GM12892 (cell line): ENCODE measurements at places on chromosomes 13 and 19.
A peak's percentile ranks its signal among the peaks of the same experiment; 100 is the strongest.

DNA sequence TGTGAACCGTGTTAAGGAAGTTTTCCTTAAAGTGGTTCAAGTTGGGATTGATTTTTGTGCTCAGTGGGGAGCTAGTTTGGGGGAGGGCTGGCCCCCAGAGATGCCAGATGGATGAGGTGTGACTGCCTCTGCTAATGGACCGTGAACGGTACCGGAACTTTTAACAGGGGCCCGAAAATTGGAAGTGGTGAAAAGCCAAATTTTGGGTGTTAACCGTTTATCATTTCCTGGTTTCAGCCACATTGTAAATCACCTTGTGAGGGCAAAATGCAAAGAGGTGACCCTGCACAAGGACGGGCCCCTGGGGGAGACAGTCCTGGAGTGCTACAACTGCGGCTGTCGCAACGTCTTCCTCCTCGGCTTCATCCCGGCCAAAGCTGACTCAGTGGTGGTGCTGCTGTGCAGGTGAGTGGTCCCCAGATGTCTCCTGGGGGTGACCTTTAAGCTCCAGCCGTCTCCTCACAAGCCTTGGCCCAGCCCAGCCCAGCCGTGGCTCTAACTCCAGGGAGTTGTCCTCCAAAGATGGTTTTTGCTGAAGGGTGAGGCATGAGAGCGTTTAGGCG lies 18.2 kb downstream of the UPF1 start:
- peak; percentile 75 for DNase-seq

DNA sequence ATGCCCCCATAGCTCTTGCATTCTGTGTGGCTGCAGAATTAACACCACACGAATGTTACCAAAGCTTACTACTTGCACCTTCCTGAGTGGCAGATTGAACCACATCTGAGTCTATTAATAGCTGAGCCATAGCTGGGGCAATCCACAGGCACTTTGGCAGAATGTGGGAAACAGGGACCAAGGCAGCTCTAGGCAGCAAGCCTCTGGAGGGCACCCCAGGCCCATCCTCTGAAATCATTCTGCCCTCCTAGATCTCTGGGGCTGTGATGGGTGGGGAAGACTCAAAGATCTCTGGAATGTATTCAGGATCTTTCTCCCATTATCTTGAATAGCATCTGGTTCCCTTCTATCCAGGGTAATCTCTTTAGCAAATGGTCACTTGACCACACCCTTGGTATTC lies 139.3 kb downstream of the TNFRSF19 start:
- no peak for DNase-seq

DNA sequence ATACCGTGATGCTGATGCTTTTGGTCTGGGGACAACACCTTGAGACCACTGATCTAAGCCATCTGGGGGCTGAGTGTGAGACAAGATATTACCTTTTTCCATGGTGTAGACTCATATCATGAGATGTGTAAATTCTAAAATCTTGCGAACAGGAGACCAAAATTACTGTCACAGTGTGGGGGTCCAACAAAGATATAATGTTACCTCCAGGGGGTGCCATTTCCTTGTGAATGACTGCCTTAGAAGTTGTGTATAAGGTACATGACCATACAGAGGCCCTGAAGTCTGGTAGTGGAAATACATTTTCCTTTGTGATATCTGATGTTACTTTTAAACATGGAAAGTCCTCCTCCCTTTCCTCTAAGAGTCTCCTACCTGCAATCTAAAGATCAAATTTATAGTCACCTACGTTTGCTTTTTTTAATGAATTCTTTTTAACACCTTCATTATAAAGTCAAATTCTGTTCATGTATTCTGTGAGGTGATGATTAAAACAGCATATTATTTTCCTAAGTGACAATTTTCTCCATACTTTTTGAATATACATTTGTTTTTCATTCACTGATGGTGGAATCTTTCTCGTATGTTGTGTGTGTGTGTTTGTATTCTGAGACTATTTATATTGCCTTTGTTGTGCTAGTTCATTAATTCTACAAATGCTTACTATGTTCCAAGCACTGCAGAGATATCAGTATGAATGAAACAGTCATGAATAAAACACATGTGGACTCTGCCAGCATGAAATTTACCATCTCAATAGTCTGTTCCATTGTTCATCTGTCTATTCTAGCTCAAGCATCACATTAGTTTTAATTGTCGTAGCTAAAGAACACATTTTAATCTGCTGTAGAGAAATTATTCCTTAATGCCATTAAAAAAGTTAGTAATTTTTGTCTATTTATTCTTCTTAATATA lies 113.7 kb downstream of the RFC3 start:
- DNase-seq, result no peak

GRCh38 chr19:18769989-18770528 lies 21.0 kb downstream of the COMP start:
- no peak for DNase-seq

- no peak for DNase-seq
These were observed 109.1 kb downstream of the PCDH9 start for GRCh38 chr13:67120872-67121531.

DNA sequence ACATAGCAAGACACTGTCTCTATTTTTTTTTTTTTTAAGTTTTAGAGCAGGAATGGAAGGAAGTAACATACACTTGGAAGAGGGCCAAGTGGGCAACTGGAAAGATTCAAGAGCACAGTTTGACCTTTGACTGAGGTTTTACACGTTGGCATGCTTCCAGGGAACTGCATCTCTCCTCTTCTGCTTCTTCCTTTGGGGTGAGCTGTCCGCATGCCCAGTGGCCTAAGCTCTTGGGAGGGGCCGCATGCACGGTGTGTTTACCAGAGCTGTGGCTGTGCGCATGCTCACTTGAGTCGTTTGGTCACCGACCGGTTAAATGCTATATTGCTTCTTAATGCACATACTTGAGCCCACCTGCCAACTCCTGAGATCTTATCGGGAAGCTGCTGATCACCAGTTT lies 727.7 kb downstream of the UQCRFS1 start:
- DNase-seq, result no peak

GRCh38 chr13:46622630-46623256 lies 69.8 kb downstream of the LRCH1 start:
- no peak for DNase-seq

DNA sequence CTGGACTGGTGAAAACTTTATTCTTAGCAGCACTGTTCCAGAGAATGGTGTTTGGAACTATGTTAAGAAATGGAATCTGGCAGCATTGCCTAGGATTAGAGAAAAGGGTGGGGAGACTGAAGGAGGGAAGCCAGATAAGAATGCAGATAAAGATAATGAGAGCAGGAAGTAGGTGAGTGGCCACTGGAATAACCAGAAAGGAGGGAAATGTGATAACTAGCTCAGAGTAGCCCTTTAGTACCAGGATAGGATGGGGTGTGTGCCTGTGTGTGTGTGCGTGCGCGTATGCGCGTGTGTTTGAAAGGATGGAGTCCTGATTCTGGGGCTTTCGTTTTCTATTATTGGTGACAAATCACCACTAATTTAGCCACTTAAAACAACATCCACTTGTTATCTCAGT lies 33.4 kb upstream of the FRY start:
- no peak for DNase-seq

- DNase-seq, result no peak
These were observed 20.8 kb upstream of the IPO5 start for GRCh38 chr13:97932647-97933046.

- DNase-seq, result no peak
These were observed 15.8 kb downstream of the ACTN4 start for GRCh38 chr19:38663156-38663651.

DNA sequence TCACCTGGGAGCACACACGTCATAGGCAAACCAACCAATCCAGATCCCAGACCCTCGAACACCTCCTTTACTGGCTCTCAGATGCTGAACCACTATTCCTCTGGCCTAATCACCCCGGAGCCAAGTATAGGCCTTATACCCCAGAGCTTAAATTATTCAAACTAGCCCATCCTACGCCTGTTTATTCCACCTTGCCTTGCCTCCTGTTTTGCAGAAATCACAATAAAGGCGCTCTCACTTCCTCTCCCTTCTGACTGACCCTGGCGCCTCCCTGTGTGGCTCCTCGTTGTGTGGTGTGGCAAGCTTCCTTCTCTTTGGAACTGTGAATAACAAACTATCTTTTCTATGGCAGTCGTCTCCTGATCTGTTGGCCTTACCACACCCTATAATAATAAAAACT lies 354.9 kb downstream of the ENOX1 start:
- DNase-seq, result no peak

DNA sequence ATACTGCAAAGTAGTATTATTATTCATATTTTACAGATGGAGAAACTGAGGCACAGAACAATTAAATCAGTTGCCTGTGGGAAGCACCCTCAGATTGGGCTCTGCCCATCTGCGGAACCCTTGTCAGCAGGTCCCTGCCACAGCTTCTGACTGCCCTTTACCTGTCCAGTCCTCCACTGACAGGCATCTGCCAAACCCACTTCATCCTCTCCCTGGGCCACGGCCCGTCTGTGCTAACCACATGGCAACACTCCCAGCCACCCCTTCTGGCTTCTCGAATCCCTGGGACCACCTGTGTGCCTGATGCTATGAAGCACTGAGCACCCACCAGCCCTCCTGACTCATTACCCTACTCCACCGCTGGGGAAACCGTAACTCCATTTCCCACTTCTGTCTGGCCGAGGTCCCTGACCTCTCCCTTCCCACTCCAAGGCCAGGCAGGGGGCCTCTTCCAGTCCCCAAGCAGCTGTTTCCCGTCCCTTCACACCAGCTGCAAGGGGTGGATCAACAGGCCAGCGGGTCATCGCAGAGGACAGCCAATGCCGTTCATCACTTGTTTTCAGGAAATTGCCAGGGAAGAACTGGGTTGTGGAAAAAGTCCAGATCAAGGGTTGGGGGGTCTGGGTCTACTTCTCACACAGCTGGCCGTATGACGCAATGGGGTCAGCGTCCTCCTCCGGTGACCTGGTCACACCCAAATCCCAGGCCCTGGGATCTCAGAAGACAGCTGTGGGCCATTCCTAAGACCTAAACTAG lies 2.5 kb downstream of the KANK3 start:
- DNase-seq, result no peak

- DNase-seq, result no peak
These were observed 70.0 kb downstream of the INSR start for GRCh38 chr19:7224209-7224686.

GRCh38 chr19:35265126-35265899 lies 3.4 kb upstream of the USF2 start:
- no peak for DNase-seq

- DNase-seq, result no peak
These were observed 101.2 kb downstream of the TNFRSF19 start for GRCh38 chr13:23671377-23671776.

GRCh38 chr13:18946738-18947137 lies 234.9 kb downstream of the TUBA3C start:
- no peak for DNase-seq

GRCh38 chr13:45198924-45199323 lies 1.9 kb downstream of the KCTD4 start:
- no peak for DNase-seq

GRCh38 chr19:19406878-19407632 lies 1.6 kb downstream of the GATAD2A start:
- DNase-seq, result no peak

- no peak for DNase-seq
These were observed 26.3 kb upstream of the DCLK1 start for GRCh38 chr13:36157480-36157879.

DNA sequence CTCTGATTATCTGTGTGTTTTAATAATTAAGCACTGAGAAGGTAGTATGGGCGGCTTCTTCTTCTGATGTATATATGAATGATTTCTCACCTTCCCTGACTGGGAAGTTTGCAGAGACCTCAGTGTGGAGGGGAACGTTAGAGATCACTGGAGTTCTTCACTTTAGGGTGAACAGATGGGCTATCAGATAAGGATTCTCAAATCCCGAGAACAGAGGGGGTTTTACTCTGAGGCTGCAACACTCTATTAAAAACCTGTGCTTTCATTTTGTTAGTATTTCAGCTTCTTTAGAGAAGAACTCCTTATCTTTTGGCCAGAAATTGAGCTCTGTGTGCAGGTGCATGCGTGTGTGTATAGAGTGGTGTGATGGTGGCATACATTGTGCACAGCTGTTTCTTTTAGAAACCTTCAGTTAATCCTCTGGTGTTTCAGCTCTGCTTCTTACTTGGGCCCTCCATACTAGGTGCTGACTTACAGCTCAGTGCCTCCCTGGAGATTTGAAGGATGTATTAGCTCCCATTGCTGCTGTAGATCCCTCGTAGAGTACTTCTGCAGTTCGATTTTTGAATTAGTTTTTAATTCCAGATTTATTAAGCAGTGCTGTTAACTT lies 45.3 kb upstream of the PCDH9 start:
- DNase-seq, result no peak

DNA sequence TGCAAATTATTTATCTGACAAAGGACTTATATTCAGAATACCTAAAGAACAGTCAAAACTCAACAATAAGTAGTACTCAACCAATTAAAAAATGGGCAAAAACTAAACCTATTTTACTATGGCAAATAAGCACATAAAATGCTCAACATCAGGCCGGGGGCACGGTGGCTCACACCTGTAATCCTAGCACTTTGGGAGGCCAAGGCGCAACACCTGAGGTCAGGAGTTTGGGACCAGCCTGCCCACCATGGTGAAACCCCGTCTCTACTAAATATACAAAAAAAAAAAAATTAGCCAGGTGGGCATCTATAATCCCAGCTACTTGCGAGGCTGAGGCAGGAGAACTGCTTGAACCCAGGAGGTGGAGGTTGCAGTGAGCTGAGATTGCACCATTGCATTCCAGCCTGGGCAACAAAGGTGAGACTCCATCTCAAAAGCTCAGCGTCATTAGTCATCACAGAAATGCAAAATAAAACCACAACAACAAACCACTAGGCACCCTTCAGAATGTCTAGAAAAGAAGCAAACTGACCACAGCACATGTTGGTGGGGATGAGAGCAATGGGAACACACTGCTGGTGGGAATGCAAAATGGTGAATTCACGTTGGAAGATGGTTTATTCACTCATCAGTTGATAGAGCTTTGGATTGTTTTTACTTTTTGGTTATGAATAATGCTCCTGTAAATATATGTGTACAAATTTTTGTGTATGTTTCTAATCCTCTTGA lies 180.6 kb upstream of the SOX1 start:
- no peak for DNase-seq

- no peak for DNase-seq
These were observed 17.8 kb upstream of the MIR17HG start for GRCh38 chr13:91329733-91330132.

DNA sequence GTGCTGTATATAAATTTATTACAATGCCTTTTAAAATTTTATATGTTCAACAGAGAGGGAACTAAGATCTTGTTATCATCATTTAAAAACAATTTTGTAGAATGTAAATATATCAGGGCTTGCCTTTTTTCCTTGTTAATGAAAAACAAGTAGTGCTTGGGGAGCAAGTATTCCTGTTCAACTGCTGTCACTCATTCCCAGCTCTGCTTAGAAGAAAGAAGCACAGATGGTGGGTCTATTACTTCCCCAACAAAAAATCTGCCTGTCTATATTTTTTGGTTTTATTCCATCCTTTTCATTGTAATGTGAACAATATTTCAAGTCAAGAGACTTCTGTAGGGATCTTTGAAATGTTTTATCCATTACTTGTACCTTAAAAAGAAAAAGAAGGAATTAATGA lies 503.9 kb downstream of the GPC5 start:
- DNase-seq, result no peak

DNA sequence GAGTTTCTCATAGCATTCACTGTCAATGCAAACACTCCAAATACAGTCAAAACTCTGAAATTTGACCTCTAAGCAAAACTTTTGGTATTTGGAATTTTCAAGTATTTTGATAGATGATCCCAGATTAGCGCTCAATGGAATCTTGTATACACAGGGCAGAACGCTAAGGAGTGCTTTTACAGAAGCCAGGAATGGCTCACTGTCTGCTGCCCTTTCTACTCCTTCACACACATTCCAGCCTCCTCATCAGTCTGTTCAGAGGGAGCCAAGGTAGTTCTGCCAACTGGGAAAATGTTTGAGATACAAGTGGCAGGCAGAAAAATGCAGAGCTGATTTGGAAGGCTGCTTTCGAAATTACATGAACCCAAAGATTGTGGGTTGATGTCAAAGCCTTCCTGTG lies 4.4 kb upstream of the STARD13 start:
- DNase-seq, result no peak
